ENCODE measurements at places on chromosomes 11 and 22. TPM values are rescaled to one million over a fixed set of nuclear protein-coding genes. Genes with fewer than 3 reads are reported as not detected.

- H3K4me3 ChIP-seq, result no peak overlapping the region
- peaks cover 8% of the 10 kb centered on the region for H3K36me3 ChIP-seq
- no peaks in the 10 kb centered on the region for H3K27me3 ChIP-seq
- no peaks in the 10 kb centered on the region for H3K4me1 ChIP-seq
- DNase-seq, result peak; percentile 77
Observed at GRCh38 chr11:44936525-44936924, 14.2 kb downstream of the TP53I11 start.

POU2AF2 gene
- not detected for total RNA-seq

CARD16 gene
- 14.0 TPM for total RNA-seq

- DNase-seq, result no peak
- H3K27ac ChIP-seq, result no peak overlapping the region
- no peak overlapping the region for H3K4me3 ChIP-seq
- no peaks in the 10 kb centered on the region for H3K36me3 ChIP-seq
- no peaks in the 10 kb centered on the region for H3K27me3 ChIP-seq
Observed at GRCh38 chr11:101508370-101508769, 75.4 kb downstream of the TRPC6 start.

BIRC3 gene
- 124 TPM for total RNA-seq

SHISAL1 gene
- 1.6 TPM for total RNA-seq

- no peak overlapping the region for H3K4me3 ChIP-seq
- H3K27me3 ChIP-seq, result no peaks in the 10 kb centered on the region
- H3K27ac ChIP-seq, result no peak overlapping the region
- no peak for DNase-seq
Observed at GRCh38 chr11:121610706-121611105, 157.9 kb upstream of the SORL1-AS1 start.

DNA sequence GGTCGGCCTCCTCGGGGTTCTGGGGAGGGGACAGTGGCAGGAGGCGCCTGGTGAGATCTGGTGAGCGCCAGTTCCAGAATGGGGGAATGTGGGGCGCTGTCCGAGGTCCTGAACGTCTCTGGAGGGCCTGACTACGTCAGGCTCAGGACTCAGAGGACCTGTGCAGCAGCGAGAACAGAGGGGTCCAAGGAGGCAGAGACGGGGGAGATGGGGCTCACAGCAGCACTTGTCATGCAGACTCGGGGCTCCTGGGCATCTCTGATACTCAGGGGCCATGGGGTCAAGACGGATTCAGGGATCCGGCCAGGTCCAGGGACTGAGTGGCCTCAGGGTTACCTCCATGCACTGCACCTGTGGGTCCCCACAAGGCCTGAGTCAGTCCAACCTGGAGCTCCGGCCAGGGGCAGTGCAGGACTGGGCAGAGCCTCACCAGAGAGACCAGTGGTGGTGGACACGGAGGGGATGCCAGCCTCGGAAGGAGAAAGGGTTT is 92.2 kb downstream of the BRD1 start:
- no peaks in the 10 kb centered on the region for H3K27me3 ChIP-seq
- H3K27ac ChIP-seq, result no peak overlapping the region
- no peaks in the 10 kb centered on the region for H3K36me3 ChIP-seq
- DNase-seq, result no peak
- no peaks in the 10 kb centered on the region for H3K4me1 ChIP-seq

SCN3B gene
- total RNA-seq, result 3.3 TPM

TRPC6 gene
- not detected for total RNA-seq

- no peak overlapping the region for H3K4me3 ChIP-seq
- H3K27me3 ChIP-seq, result peaks cover 7% of the 10 kb centered on the region
- no peak for DNase-seq
- no peaks in the 10 kb centered on the region for H3K36me3 ChIP-seq
- H3K27ac ChIP-seq, result no peak overlapping the region
- H3K4me1 ChIP-seq, result no peaks in the 10 kb centered on the region
Observed at GRCh38 chr11:30938171-30938570, 352.0 kb upstream of the MPPED2 start.

CASP4 gene
- total RNA-seq, result 93.6 TPM

BEST1 gene
- total RNA-seq, result 3.2 TPM
